Osteoblast (primary cell): ENCODE measurements at places on chromosomes 4 and X.

- DNase-seq: peak; percentile 54
Observed at GRCh38 chr4:2333356-2333841, 71.5 kb upstream of the MXD4 start.

- DNase-seq: no peak
Observed at GRCh38 chrX:82775426-82775825, 732.7 kb upstream of the POU3F4 start.

DNA sequence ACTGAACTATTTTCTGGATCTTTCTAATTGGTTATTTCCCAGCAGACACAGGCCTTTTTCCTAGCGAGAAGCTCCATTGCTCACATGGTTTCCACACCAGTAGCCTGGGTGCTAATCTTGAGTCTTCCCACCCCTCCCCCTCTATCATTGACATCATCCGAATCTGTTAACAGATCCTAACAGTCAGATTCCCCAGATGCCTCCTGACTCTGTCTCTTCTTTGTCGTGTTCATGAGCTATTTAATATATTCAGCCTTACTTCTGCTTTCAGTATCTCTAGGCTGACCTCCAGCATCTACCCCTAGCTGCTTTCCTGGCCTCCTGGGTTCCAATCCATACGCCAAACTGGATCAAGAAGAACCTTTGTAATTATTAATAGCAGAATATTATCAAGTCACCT, 85.0 kb downstream of the CLNK start:
- DNase-seq: no peak

- DNase-seq: no peak
Observed at GRCh38 chrX:122583551-122583950, 600.5 kb upstream of the GRIA3 start.

- peak; percentile 43 for DNase-seq
Observed at GRCh38 chr4:16772366-16772850, 126.0 kb downstream of the LDB2 start.
